C1 segment of cervical spinal cord (tissue), 14 donors: ENCODE measurements at places on chromosomes 7 and 10.

DNA sequence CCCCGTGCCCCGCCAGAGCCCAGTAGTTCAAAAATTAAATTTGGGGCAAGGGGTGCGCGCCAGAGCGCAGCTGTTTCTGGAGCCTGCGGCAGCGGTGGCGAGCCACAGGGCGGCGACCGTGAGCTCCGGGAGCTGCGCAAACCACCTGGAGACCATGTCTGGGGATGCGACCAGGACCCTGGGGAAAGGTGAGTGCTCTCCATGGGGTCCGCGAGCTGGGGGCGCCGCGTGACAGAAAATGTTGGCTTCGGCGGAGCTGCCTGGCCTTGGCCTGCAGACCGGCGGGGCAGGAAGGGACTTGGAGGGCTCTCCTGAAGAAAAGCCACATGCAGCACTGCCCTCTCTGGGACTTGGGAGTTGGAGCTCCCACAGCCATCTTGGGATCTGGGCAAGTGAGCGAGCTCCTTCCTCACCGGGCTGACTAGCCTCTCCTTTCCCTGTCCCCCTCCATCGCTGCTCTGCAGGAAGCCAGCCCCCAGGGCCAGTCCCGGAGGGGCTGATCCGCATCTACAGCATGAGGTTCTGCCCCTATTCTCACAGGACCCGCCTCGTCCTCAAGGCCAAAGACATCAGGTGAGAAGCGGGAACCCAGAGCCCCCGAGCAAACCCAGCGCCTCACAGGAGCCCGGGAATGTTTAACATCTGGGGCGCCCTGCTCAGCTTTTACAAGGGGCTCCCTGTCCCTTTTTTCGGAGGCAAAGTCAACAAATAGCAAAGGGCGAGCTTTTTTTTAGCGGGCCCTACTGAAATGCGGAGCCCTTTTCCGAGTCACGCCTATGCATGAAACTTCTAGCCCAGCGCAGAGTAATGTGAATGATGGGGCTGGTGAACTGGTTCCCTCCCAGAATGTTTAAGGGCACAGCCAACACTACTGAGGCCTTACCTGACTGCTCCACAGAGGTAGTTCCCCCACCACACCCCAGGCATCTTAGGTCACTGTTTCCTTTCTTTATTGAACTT is 6.1 kb downstream of the GSTO2 start:
- no peak for DNase-seq

- peak; percentile 35 for DNase-seq
Measured at GRCh38 chr10:123009105-123009820, 457 bp downstream of the ACADSB start.

DNA sequence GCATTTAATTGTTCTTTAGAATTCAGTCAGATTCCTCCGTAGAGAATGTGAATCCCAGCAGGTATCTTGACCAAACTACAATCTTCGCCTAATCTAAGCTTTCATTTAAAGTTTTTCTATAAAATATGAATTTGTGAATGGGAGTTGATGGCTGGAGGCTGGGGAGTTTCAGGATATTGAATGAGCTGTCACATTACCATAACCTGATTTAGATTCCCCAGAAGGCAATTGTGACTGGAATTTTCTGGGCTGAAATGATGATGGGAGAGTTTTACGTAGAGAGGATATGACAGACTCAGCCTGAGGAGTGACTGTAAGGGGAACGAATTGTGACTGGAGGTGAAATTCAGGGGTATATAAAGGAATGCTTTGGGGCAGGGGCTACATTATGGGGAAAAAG is 411.7 kb upstream of the FZD8 start:
- no peak for DNase-seq

- DNase-seq: no peak
Measured at GRCh38 chr10:88934900-88935672, 17.5 kb downstream of the ACTA2 start.

DNA sequence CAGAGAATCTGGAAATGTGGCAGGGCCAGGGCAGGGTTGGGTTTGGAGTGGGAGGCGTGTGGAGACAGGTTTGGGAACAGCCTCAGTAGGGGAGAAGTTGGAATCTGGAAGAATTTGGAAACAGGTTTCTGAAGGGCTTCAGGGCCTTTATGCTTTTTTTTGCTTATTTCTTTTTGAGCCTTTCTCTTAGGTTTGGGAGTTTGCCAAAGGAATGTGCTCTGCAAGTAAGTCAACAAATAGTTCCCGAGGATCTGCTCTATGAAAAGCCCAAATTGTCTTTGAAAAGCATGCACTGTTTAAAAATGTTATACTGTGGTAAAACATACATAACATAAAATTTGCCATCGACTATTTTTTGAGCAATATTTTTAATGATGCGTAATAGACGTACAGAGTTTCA is 86.7 kb upstream of the ADRB1 start:
- DNase-seq: no peak

- no peak for DNase-seq
Measured at GRCh38 chr10:123807444-123808035, 84.1 kb downstream of the CPXM2 start.

- peak; percentile 38 for DNase-seq
Measured at GRCh38 chr10:784403-785088, 95.1 kb upstream of the DIP2C start.

DNA sequence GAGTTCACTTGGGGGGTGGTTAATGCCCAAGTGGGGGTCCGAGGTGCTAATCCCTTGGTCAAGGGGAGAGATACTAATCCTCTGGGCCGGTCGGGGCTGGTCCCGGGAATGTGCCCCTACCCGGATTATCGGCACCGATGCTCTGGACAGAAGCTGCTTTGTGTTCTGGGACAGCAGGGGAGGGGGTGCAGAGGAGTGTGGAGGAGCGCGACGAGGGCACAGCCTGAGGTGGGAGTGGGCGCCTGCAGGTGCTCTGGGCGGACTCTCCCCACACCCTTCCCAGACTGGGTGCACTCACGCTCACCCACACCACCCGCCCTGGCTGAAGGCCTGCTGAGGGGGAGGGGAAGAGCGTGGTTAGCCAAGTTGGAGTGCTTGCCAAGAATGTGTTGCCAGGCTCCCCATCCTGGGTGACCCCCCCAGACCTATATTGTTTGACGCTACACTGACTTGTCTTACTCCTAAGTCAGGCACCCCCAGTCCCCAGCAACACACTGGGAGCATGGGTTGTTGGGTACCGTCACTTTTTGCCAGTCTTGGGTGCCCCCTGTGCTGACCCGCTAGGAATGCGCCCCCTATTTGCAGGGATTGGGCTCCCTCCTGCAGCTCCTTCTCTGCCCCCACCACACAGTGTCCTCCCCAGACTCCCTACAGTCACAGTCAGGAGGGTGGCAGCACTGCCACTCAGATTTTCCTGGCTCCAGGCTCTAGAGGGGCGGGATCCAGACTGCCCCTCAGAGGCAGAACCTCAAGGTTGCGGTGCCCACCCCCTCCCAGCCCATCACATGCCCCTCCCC is 1.2 kb downstream of the SLC4A2 start:
- no peak for DNase-seq

- DNase-seq: no peak
Measured at GRCh38 chr7:75915416-75916156, 631 bp downstream of the POR start.
